Stimulated activated CD4-positive, alpha-beta T cell treated with anti-CD3 and anti-CD28 coated beads, Interleukin-12 subunit alpha, Interleukin-12 subunit beta, amount 100 ng/mL, for 4 hours (primary cell): ENCODE measurements at places on chromosomes 5 and 9.

DNA sequence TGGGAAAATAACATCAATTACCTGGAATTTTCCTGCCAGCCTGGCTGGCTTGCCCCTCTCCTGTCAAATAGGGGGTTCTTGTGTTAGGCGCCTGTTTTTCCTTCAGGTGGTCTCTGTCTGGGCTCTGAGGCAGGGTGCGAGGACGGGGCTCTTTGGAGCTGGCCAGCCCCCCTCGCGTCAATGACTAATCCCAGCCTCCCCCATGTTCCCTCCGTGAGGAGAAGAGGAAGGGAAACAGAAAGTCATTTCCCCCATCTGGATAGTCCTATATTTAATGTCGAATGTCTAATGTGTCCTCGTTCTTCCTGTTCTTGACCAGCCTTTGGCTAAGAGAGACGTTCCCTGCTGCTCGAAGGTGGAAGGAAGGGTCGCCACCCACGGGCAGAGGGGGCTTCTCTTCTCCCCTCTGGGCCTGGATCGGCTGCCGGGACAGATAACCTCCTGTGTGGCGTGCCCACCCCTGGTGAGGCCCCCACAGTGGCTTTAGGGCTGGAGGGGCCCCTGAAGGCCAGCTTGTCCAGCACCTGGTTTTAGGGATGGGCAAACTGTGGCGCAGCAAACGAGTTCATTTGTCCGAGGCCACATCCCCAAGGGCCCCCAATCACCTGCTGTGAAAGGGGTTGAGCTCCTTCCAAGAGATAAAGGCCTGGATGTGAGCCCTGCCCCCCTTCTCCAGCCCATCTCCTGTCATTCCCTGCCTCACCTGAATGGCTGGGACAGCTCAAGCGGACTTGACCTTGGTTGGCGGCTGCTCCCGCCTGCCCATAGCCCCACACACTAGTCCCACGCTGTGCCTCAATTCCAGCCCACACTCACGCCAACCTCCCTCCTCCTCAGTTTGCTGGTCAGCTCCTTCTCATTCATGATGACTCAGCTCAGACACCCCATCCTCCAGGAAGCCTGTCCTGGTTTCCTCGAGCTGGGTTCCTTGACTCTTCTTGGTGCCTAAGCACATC, 35.9 kb upstream of the UNC5A start:
- no peak for DNase-seq

- no peak for DNase-seq
Measured at GRCh38 chr5:141514330-141515133, 25.7 kb downstream of the PCDHGC5 start.

DNA sequence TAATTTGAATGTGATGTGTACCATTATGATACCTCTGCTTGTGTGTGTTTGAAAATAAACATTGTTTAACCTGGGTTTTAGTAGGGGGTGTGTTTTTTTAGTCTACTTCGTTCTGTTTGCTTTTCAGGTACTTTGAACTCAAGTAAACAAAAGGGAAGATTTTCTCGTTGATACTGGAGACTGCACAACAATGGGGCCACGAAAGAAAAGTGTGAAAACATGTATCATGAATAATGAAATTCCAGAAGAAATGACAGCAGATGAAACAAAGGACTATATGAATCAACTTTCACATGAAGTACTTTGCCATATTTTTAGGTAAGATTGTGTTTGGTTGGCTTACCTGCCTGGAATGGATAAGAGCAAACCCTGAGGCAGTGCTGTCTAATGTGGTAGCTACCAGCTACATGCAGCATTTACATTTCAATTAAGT, 10.8 kb downstream of the FBXO38 start:
- DNase-seq, result no peak

DNA sequence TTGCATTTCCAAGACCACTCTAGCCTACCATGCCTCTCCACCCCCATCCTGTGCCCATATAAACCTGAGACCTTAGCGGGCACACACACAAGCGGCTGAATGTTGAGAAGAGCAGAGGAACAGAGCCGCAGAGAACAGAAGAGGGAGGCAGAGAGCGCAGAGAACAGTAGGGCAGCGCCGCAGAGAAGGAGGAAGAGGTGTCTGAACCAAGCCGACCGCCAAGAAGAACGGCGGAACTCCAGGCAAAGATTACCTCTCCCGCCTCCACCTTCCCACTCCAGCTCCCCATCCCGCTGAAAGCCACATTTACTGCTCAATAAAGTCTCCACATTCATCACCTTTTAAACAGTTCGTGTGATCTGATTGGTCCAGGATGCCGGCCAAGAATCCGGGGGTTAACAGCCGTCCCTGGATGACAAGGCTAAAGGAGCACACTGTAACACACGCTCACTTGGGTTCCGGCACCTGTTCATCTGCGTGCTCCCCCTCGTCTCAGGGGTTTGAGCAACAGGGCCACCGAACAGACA, 33.2 kb downstream of the GRIN3A start:
- DNase-seq, result peak; percentile 5

GRCh38 chr5:83102364-83102980, 25.1 kb downstream of the XRCC4 start:
- no peak for DNase-seq

GRCh38 chr9:121491111-121491510, 8.5 kb downstream of the GGTA1 start:
- no peak for DNase-seq

DNA sequence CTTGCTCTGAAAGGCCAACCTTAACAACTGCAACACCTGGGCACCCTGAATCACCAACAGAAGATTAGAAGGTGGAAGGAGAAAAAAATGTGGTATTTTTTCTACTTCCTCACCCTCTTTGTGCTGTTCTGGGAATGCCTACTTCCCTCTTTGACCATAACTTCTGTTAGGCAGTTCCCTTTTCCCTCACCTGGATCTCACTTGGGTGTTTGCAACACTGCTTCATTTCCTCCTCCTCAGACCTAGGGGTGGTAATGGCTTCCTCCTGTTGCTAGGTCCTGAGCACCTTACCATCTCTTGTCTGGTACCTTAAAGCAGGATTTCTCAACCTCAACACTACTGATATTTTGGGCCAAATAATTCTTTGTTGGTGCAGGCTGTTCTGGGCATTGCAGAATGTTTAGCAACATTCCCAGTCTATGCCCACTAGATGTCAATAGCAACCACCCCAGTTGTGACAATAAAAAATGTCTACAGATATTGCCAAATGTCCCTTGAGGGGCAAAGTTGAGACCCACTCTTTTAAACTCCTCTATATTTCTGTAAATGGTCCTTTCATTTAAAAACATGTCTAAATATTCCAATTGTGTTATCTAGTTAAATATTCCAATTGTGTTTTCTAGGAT, 300.0 kb upstream of the VLDLR start:
- DNase-seq, result no peak

DNA sequence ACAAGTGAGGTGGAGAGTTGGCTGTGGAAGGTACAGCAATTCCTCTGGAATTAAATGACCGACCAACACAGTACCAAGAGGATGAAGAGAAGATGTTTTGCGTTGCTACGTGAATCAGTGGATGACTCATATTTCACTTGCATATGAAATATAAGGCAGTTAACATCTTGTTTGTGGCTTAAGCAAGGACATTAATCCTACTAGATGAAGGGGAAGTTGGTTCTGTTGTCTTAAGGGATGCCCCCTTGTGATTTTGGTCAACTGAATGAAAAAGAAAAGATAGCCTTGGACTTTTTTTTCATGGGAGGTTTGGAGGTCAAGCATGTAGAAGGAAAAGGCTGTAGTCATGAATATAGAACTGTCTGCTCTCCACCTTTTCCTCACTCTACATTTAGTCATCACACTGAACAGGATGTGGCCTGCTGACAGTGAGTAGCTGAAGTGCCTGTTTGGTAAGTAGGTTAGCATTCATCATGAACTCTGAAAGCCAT, 33.9 kb downstream of the VLDLR start:
- DNase-seq, result no peak

- no peak for DNase-seq
Measured at GRCh38 chr9:89488131-89488530, 9.8 kb downstream of the SEMA4D start.

- no peak for DNase-seq
Measured at GRCh38 chr5:78908173-78909061, 76.7 kb downstream of the ARSB start.

- no peak for DNase-seq
Measured at GRCh38 chr5:140398379-140398811, 3.2 kb upstream of the ANKHD1 start.

DNA sequence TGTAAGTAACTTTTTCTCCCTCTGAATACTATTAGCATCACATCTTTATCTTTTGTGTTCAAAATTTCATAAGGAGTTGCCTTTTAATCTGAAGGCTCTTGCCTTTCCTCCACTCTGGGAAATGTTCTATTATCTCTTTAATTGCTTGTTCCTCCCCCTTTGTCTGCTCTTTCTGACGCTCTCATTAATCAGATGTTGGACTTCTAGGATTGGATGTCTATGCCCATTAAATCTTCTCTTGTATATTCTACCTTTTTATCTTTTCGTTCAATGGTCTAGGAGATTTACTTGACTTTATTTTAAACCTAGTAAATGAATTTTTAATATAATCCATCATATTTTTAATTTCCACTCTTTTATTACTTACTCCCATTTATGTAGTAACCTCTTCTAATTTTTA, 76.7 kb downstream of the MARCHF3 start:
- DNase-seq, result no peak

GRCh38 chr5:82314964-82315758, 37.0 kb upstream of the RPS23 start:
- DNase-seq, result no peak
